ENCODE measurements at places on chromosomes 3 and 15. TPM values are rescaled to one million over a fixed set of nuclear protein-coding genes. Genes with fewer than 3 reads are reported as not detected.

TM4SF18 gene
- 5.2 TPM for total RNA-seq

EXD1 gene
- not detected for total RNA-seq

GRCh38 chr3:152893647-152894046 is 58.7 kb downstream of the P2RY1 start:
- DNase-seq, result no peak

DNA sequence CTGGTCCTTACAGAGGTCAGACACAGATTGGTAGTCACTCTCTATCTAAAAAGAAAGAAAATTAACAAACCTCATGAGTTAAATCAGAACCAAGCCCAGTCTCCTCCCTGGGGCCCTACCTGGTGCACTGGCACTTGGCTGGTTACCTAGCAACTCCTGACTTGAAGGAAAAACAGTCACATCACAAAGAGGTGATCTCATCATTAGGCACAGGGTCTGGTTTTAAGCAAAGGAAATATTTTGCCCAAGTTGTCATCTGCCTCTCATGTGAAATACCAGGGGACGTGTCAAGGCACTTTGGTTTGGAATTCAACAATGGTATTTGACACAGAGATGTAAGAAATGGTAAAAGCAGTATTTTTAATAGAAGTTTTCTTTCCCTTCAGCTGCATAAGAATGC is 47.7 kb upstream of the FMN1 start:
- peak; percentile 79 for DNase-seq

GRCh38 chr3:186502966-186503712 is 41.0 kb downstream of the CRYGS start:
- DNase-seq, result no peak

DNA sequence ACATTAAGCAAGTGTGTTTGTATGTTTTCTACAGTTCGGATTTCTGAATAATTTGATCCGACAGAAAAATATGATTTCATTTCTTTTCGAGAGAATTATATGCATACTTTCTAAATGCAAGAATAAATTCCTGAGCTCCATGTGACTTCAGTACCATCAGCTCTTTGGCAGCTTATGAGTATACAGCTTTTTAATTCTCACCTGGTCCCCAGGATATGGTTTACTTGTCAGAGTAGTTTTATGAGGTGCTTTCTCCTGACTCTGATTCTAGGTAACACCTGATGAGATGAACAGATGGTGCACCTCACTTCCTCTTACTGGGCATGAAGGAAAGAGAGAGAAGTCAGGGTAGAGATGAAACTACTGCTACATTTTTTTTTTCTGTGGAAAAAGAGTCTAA is 3.1 kb downstream of the HGD start:
- no peak for DNase-seq
